NCI-H1694 treated with DMSO at 0.1 percent for 48 hours (cell line): ENCODE measurements at places on chromosomes 7 and 10.

GRCh38 chr7:3260401-3260715, 40.7 kb upstream of the SDK1 start:
- DNase-seq = no peak

DNA sequence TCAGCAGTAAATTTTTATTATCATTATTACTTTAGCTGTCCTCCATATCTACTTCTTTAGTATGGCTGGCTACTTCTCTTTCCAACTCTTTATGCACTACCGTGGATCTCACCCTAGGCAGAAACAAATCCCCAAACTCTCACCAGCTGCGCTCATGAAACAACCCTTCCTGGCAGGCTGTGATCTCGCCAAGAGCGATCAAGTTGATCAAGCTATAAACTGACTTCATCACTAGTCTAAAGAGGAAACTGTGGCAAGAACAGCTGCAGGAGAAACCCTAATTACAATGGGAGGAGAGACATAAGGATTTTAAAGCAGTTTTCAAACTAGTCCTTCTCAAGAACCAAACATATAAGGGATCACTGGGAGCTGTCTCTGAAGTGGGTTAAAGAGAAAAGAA, 160.5 kb upstream of the PRSS58 start:
- DNase-seq = no peak

- no peak for DNase-seq
Measured at GRCh38 chr10:69723653-69724052, 78.1 kb upstream of the COL13A1 start.

DNA sequence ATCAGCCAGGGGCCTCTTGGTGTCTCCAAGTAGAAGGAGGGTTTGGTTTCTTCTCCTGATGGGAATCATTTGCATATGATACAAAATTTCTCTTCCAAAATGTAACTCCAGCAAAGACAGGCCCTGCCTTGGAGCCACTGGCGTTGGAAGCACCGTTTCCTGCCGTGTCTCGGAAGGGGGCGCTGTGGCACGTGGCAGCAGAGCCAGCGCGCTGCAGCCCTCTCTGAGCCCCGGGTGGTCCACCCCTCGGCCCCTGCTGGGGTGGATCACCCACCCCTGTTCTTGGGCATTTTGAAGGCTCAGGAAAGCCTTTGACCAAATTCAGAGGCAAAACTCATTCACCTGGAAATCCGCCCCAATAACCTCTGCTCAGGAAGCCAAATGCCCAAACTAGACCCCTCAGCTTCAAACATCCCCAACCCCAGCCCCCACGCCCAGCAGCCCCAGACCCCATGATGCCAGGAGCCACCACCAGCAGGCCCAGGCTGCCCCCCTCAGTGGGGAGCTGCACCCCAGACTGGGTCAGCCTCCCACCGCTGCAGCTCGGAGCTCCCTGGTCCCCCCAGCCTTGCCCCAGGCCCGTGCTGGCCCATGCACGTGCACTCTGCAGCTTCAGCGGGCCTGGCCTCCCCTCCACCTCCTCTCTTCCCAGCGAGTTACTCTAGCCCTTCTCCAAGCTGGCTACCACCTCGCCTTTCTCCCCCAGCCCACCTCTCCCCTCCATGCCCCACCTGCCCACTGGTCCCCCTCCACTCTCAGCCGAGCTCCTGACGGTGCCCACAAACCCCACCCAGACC, 29.5 kb upstream of the ELFN1 start:
- DNase-seq = no peak

DNA sequence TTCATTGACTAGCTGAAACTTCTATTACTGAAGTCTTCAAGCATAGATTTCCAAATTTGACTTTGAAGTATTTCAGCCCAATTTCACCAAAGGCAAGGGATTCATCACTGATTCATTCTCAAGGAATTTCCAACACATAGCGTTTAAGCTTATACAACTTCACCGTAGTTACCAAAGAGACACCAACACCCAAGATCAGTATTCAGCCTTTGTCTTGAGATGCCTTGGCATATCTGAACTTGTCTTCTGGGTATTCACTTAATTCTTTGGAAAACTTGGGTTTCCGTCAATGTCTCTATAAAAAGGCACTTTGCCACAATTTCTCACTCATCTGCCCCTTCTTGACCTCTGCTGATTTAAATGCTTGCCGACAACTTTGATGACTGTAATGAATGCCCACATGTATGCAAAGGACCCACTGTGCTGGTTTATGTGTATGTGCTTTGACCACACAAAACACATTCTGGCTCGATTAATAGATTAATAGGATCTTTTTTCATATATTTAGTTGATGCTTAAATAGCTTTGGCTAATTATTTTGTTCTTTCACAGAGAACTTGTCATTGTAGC, 49.6 kb downstream of the TES start:
- DNase-seq = no peak

DNA sequence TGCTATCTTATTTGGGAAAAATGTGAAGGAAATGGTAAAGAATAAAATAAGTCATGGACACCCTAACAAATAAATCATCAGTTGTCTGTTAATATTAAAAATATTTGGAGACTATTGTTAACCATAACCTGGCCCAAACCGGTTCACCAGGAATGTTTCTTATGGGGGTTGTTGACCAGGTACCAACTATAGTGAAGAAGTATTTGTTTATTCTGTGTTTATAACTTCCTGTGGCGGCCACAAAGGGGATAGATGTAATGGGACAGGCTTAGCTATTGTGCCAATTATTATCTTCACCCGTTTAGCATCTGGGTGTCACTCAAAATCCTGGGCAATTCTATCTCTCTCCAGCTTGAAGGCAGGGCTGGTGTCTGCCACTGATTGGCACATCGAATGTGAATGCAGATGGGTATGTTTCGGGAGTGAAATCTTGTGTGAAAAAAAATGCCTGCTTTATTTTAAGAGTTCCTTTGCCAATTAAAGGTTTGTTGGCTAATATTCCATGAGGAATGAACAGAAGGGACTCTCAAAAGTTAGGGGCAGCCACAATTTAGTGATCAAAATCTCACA, 500.9 kb downstream of the ARL4A start:
- DNase-seq = no peak

- no peak for DNase-seq
Measured at GRCh38 chr7:70091362-70091761, 493.1 kb downstream of the AUTS2 start.

GRCh38 chr10:95300022-95300539, 9.3 kb upstream of the PDLIM1 start:
- no peak for DNase-seq

DNA sequence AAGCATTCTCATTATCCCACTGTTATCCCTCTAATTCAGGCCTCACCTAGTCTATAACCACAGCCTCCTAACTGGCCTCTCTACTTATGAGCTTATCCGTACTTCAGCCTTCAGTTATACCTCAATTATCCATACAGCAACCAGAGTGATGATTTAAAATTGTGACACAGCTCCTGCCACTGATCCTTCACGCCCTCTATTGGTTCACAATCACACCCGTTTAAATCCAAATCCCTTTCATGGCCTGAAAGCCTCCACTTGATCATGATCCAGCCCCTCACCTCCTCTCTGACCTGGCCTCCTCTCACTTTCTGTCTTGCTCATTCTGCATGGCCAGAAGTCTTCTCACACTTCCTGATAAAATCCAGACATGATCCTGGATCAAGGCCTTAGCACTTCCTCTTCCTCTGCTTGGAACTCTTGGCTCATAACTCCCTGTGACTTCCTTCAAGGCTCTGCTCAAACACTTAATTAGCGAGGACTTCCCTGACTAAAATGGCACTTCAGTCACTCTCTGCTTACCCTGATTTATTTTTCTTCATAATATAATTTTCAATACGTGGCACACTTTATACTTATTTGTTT, 19.0 kb upstream of the TMEM26 start:
- no peak for DNase-seq

- DNase-seq = no peak
Measured at GRCh38 chr7:142566271-142566670, 183.0 kb upstream of the PRSS1 start.

GRCh38 chr10:97689559-97690020, 2.5 kb upstream of the AVPI1 start:
- DNase-seq = no peak
